ENCODE measurements at places on chromosomes 12 and 14.

DNA sequence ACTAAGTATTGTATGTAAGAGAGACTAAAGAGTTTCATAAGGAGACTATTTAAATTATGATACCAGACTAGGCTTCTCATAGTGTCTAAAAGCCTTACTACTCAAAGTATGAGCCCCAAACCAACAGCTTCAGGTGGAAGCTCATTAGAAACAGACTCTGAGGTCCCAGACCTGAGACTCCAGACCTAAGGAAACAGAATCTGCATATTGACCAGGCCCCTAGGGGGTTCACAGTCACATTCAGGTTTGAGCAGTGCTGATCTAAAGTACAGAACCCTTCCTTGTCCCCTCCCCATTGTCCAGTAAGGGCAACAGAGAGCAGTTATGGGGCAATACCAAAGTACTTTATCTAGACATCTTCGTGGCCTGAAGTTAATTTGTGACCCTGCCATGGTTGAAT lies 87.7 kb downstream of the SSPN start:
- H3K4me3 ChIP-seq: no peak overlapping the region
- H3K4me1 ChIP-seq: peaks cover 3% of the 10 kb centered on the region
- DNase-seq: no peak
- H3K27ac ChIP-seq: no peak overlapping the region
- no peaks in the 10 kb centered on the region for H3K36me3 ChIP-seq

DNA sequence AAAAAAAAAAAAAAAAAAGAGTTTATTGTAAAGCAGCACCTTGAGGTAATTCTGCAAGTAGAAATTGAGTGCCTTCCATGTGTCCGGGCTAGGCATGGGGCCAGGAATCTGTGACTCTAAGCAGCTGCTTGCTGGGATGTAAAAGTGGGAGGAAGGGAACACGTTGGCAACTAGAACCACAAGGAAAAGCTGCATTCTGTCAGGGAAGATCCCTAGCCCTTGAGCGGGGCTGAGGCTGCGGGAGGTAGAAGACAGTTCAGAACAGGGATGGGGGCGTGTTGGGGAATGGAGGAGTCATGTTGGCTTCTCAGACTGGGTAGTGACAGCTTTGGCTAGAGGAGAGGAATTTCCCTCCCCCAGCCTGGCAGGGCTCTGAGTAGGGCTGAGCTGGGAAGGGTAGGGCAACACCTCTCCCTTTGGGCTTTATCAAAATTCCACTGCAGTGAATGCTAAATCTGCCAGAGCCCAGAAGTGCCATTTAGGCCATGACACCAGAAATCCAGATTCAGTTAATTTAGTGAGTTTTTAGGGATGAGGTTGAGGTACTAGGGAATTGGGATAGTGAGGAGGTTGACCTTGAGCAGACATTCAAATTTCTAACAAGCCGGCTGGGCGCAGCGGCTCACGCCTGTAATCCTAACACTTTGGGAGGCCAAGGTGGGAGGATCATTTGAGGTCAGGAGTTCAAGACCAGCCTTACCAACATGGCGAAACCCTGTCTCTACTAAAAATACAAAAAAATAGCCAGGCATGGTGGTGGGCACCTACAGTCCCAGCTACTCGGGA lies 3.4 kb upstream of the TRAFD1 start:
- peaks cover 8% of the 10 kb centered on the region for H3K36me3 ChIP-seq
- no peak overlapping the region for H3K27ac ChIP-seq
- no peak for DNase-seq
- no peak overlapping the region for H3K4me3 ChIP-seq
- peaks cover 11% of the 10 kb centered on the region for H3K4me1 ChIP-seq

- H3K4me3 ChIP-seq: no peak overlapping the region
- no peak for DNase-seq
- H3K27me3 ChIP-seq: no peaks in the 10 kb centered on the region
- H3K27ac ChIP-seq: no peak overlapping the region
- no peaks in the 10 kb centered on the region for H3K4me1 ChIP-seq
Measured at GRCh38 chr14:29627137-29627536, 300.5 kb downstream of the PRKD1 start.

DNA sequence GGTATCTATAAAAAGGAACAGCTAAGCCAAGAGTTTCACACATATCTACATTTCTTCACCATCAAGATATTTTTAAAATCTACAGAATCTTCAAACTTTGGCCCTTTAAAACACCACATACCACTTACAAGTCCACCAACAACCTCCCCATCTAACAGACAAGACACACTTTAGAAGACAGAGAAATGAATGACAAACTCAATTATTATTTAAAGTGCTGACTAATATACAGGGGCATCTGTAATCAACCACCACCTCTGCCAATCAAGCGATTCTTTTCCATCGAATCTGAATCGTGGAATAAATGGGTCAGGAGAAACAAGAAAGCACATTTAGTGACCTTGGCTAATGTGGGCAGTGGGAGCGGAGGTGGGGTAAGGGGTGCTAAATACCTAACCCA lies 7.7 kb downstream of the SETD3 start:
- no peak for DNase-seq
- H3K27ac ChIP-seq: no peak overlapping the region
- no peaks in the 10 kb centered on the region for H3K27me3 ChIP-seq
- H3K36me3 ChIP-seq: peaks cover 2% of the 10 kb centered on the region
- peaks cover 45% of the 10 kb centered on the region for H3K4me1 ChIP-seq

- no peak overlapping the region for H3K27ac ChIP-seq
- peaks cover 6% of the 10 kb centered on the region for H3K36me3 ChIP-seq
- no peaks in the 10 kb centered on the region for H3K4me1 ChIP-seq
- H3K4me3 ChIP-seq: no peak overlapping the region
- DNase-seq: no peak
Measured at GRCh38 chr12:53518381-53518780, 11.1 kb upstream of the NPFF start.

GRCh38 chr14:104184911-104185499 lies 46.6 kb downstream of the KIF26A start:
- no peaks in the 10 kb centered on the region for H3K27me3 ChIP-seq
- DNase-seq: no peak

DNA sequence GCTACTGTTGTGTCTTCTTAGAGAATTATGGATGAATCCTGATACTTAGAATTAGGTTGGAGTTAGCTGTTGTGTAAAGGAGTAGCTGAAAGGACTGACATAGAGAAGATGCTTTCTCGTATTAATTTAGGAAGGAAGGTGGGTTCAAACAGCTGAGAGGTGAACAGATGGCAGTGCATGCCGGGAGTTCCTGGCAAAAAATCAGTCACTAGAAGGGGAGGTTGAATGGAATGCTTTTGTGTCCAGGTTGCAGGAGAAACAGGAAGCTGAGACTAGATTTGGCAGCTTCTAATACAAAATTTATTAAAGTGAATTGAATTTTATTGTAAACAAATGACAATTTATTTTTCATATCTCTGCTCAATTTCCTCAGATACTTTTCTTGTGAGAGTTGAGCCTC lies 70.8 kb downstream of the BTG1 start:
- no peak overlapping the region for H3K27ac ChIP-seq
- no peak overlapping the region for H3K4me3 ChIP-seq
- DNase-seq: no peak
- H3K36me3 ChIP-seq: peaks cover 43% of the 10 kb centered on the region
- H3K27me3 ChIP-seq: no peaks in the 10 kb centered on the region

DNA sequence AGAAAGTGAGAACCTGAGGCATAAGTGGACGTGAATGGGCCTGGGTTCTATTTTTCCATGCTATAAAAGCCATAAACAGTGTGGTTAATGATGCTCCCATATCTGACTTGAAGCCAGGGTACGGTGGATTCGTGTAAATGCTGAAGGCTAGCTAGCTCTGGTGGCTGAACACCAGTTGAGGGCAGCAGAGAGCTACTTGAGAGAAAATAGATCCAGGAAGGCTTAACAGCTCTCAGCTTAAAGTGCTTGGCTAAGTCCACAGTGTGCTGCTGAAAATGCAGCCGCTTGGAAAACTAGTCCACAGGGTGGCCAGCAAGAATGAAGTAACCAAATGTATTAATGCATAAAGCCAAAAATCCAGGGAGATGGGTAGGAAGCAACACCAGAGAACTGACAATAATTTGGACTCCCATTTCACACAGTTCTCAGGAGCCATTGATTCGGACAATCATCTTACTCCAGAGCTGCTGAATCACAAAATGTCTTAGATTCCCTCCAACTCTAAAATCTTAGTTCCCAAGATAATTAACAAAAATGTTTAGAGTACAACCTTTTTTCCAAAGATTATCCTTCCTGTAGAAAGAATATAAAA lies 15.0 kb upstream of the FOXG1 start:
- H3K4me1 ChIP-seq: no peaks in the 10 kb centered on the region
- peaks cover 2% of the 10 kb centered on the region for H3K36me3 ChIP-seq
- H3K27me3 ChIP-seq: peaks cover 29% of the 10 kb centered on the region
- no peak for DNase-seq
- no peak overlapping the region for H3K27ac ChIP-seq

GRCh38 chr12:127964717-127965116 lies 302.3 kb upstream of the TMEM132C start:
- no peak overlapping the region for H3K4me3 ChIP-seq
- H3K27me3 ChIP-seq: no peaks in the 10 kb centered on the region
- no peaks in the 10 kb centered on the region for H3K36me3 ChIP-seq
- DNase-seq: no peak

DNA sequence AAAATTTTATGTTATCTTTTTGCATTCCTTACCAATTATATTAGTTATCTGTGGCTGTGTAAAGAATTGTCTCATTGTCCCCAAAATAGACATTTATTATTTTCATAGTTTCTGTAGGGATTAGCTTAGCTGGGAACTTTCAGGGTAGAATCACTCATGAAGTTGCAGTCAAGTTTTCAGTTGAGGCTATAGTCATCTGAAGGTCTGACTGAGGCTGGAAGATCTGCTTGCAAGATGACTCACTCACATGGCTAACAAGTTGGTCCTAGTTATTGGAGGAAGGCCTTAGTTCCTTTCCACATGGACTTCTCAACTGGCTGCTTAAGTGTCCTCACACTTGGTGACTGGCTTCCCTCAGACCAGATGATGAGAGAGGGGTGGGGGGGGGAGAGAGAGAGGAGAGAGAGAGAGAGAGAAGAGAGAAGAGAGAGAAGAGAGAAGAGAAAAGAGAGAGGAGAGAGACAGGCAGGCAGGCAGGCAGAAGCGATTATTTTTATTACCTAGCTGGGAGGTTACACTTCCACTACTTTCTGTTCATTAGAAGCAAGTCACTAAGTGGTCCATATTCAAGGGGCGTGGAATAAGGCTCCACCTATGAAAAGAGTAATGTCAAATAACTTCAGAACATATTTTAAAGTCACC lies 6.4 kb downstream of the AP5M1 start:
- peaks cover 31% of the 10 kb centered on the region for H3K36me3 ChIP-seq
- H3K4me3 ChIP-seq: no peak overlapping the region
- H3K4me1 ChIP-seq: peaks cover 43% of the 10 kb centered on the region
- no peaks in the 10 kb centered on the region for H3K27me3 ChIP-seq
- no peak for DNase-seq

GRCh38 chr12:66409195-66409871 lies 107.0 kb downstream of the HELB start:
- H3K27me3 ChIP-seq: peaks cover 7% of the 10 kb centered on the region
- H3K4me1 ChIP-seq: no peaks in the 10 kb centered on the region
- no peak overlapping the region for H3K4me3 ChIP-seq
- no peak overlapping the region for H3K27ac ChIP-seq
- DNase-seq: peak; percentile 25

DNA sequence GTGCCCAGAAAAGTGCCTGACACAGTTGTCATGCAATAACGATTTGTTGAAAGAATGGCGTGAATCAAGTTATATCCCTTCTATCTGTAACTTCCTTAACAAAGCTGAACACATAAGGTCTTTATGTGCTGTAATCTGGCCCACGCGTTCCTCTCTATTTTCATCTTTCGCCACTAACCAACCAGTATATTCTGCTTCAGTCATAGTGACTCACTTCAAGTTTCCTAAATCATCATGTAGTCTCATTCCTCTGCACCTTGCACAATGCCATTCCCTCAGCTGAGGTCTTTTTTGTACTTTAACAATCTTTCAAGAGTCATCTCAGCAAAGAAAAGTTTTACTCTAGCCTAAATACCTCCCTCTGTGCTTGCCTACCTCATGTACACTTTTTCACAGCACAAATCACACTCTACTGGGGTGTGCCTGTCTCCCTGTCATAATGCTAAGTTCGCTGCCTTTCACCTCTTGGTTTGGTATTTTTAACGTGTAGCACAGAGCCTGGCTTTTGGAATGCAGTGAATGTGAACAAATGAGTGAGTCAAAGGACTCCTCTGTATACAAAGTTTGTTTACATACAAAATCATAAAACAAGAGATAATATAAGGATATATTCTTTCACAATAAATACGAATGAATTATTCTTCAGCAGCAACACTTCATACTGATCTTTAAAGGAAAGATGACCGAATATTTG lies 2.9 kb upstream of the CMAS start:
- H3K36me3 ChIP-seq: peaks cover 3% of the 10 kb centered on the region
- H3K27me3 ChIP-seq: no peaks in the 10 kb centered on the region
- H3K27ac ChIP-seq: no peak overlapping the region
- peaks cover 20% of the 10 kb centered on the region for H3K4me1 ChIP-seq
- no peak overlapping the region for H3K4me3 ChIP-seq

Data from activated naive CD8-positive, alpha-beta T cell treated with anti-CD3 and anti-CD28 coated beads for 36 hours (primary cell).